B cell (primary cell): ENCODE measurements at places on chromosomes 2 and 18. TPM values are rescaled to one million over a fixed set of nuclear protein-coding genes. Genes with fewer than 3 reads are reported as not detected.

Gene ARHGAP15
- 187 and 198 TPM in 2 replicates for total RNA-seq

DNA sequence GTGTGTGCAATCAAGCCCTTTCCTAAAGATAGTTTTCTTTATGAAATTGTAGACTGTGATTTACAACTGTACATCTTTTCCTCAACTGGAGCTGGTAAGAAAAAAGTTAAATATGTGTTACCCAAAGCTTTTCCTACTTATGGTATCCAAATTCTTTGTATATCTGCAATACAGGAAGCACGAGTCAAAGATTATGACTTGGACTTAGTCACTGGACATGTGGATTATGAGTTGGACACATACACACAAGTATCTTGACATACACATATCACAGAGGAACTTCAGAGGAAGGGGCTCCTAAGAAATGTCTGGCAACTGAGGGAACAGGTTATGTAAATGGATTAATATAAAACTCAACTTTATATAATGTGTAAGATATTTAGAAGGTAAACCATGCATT lies 35.2 kb downstream of the PRELID3A start:
- H3K4me3 ChIP-seq, result no peak overlapping the region
- H3K27ac ChIP-seq, result no peak overlapping the region
- no peaks in the 10 kb centered on the region for H3K4me1 ChIP-seq
- H3K36me3 ChIP-seq, result no peaks in the 10 kb centered on the region
- no peak for DNase-seq
- no peaks in the 10 kb centered on the region for H3K27me3 ChIP-seq

DNA sequence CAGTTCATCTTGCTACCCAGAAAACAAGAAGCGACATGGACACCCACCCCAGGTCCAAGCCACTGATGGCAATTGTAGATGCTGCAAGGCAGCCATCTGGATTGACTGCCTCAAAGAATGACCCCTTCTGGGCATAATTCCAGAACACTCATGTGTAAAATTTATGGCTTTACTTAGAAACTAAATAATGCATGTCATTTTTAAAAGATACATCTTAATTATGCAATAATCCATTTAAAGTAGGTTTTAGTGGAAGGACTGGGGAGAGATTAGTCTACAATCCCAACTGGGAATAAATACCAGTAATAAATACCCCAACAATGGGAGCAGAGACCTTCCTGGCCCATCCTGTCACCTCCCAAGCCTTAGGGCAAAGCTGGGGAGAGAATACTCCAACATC lies 247.7 kb downstream of the SS18 start:
- peaks cover 3% of the 10 kb centered on the region for H3K27me3 ChIP-seq
- no peaks in the 10 kb centered on the region for H3K4me1 ChIP-seq
- no peak for DNase-seq
- no peak overlapping the region for H3K27ac ChIP-seq
- H3K4me3 ChIP-seq, result no peak overlapping the region
- no peaks in the 10 kb centered on the region for H3K36me3 ChIP-seq

Gene TXNDC9
- 21.7 and 27.1 TPM in 2 replicates for total RNA-seq

GRCh38 chr18:36112302-36112701 lies 16.8 kb downstream of the SLC39A6 start:
- no peaks in the 10 kb centered on the region for H3K4me1 ChIP-seq
- peaks cover 56% of the 10 kb centered on the region for H3K36me3 ChIP-seq
- DNase-seq, result no peak
- H3K4me3 ChIP-seq, result no peak overlapping the region

- no peak overlapping the region for H3K27ac ChIP-seq
- H3K36me3 ChIP-seq, result no peaks in the 10 kb centered on the region
- H3K4me3 ChIP-seq, result no peak overlapping the region
- no peaks in the 10 kb centered on the region for H3K4me1 ChIP-seq
- no peaks in the 10 kb centered on the region for H3K27me3 ChIP-seq
Measured at GRCh38 chr2:236813766-236814165, 244.1 kb downstream of the ACKR3 start.

- peaks cover 5% of the 10 kb centered on the region for H3K27me3 ChIP-seq
- no peak overlapping the region for H3K27ac ChIP-seq
- no peak for DNase-seq
Measured at GRCh38 chr2:120401275-120402066, 55.5 kb downstream of the INHBB start.

Gene CYBRD1
- total RNA-seq, result not detected in 2 replicates

- no peak overlapping the region for H3K27ac ChIP-seq
- no peaks in the 10 kb centered on the region for H3K27me3 ChIP-seq
- no peak overlapping the region for H3K4me3 ChIP-seq
- DNase-seq, result no peak
- no peaks in the 10 kb centered on the region for H3K4me1 ChIP-seq
- peaks cover 5% of the 10 kb centered on the region for H3K36me3 ChIP-seq
Measured at GRCh38 chr2:135093193-135093592, 41.1 kb downstream of the RAB3GAP1 start.

Gene ALPG
- not detected in 2 replicates for total RNA-seq

Gene LOXL3
- 0.66 and 1.2 TPM in 2 replicates for total RNA-seq

Gene RAMP1
- 12.4 and 15.7 TPM in 2 replicates for total RNA-seq

DNA sequence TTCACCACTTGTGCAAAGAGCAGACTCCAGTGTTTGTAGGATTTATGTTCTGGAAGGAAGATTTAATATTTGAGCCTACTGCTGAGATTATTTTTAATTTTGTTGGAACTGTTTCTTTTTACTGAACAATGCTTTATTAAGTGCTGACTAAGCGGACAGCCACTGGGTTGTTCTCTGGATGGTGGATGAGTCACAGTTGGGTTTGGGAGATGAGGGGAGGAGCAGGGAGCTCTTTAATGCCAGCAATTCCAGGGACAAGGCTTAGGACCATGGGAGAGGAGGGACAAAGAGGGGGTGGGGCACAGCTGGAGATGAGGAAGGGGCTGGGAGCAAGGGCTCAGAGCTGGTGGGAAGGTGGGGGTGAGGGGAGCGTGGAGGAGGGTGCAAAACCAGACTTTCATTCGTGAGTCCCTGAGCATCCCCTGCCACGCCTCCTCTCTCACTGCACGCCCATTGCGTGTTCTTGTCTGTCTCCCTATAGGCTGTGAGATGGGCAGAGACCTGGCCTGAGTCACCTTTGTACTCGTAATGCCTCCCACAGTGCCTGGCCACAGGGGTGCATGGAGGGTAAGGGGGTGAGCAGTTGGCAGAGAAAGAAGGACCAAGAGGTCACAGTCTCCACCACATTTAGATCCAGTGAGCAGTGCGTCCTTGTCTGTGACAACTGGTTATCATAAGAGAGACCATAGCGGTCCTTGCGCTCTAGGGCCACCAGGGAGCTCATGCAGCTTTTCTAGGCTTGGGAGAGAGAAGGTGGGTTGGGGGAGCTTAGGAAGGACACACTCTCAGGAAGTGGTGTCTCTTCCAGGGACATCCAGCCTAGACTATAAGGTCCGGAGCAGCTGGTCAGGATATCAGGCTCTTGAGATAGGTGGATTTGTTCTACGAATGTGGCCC lies 18.4 kb downstream of the SLC4A3 start:
- no peak overlapping the region for H3K4me3 ChIP-seq
- no peaks in the 10 kb centered on the region for H3K36me3 ChIP-seq
- peaks cover 52% of the 10 kb centered on the region for H3K27me3 ChIP-seq
- peaks cover 17% of the 10 kb centered on the region for H3K4me1 ChIP-seq

Gene MRO
- not detected in 2 replicates for total RNA-seq

DNA sequence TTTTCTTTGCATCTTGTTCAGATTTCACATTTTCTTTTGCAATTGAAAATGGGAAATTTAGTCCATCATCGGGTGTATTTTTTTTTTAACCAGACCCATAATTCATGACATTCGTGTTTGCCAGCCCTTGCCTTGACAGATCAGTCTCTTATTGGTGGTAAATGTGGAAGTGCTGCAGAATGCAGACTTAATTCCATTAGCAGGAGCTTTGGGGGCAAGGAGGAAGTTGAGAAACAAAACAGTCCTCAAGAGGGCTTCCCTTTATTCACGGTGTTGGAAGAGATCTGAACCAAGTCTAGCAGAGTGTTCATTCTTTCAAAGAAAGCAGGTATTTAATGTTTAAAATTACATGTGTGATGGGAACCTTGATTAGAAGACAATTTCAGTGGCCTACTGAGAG lies 16.6 kb upstream of the RPE start:
- no peaks in the 10 kb centered on the region for H3K36me3 ChIP-seq
- H3K4me1 ChIP-seq, result no peaks in the 10 kb centered on the region
- no peak overlapping the region for H3K4me3 ChIP-seq
- peaks cover 9% of the 10 kb centered on the region for H3K27me3 ChIP-seq
- H3K27ac ChIP-seq, result no peak overlapping the region
- DNase-seq, result no peak

DNA sequence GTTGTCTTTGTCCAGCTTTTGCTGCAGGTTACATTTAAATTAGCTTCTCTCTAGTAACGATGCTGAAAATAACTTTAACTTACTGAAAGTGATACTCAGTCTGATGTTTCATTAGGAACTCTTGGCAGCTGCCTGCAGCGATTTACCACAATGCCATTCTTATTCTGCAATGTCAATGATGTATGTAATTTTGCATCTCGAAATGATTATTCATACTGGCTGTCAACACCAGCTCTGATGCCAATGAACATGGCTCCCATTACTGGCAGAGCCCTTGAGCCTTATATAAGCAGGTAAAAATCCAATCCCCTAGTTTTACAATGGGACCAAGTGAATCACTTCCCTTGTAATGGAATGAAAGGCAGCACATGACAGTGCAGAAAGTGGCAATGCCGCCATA lies 16.3 kb upstream of the MFF start:
- H3K36me3 ChIP-seq, result peaks cover 6% of the 10 kb centered on the region
- H3K4me3 ChIP-seq, result no peak overlapping the region
- no peaks in the 10 kb centered on the region for H3K4me1 ChIP-seq
- H3K27me3 ChIP-seq, result no peaks in the 10 kb centered on the region
- no peak for DNase-seq

GRCh38 chr2:219497495-219498279 lies 1.0 kb upstream of the GMPPA start:
- peak; percentile 48 for DNase-seq
- H3K4me3 ChIP-seq, result peak overlapping the region; percentile 87

- no peak for DNase-seq
- H3K4me1 ChIP-seq, result no peaks in the 10 kb centered on the region
- no peak overlapping the region for H3K4me3 ChIP-seq
Measured at GRCh38 chr2:174051741-174052583, 86.8 kb upstream of the SP3 start.

- no peaks in the 10 kb centered on the region for H3K27me3 ChIP-seq
- no peak overlapping the region for H3K4me3 ChIP-seq
- H3K27ac ChIP-seq, result no peak overlapping the region
- no peak for DNase-seq
Measured at GRCh38 chr18:14927701-14928100, 179.7 kb downstream of the ANKRD30B start.

Gene CHAC2
- total RNA-seq, result 2.1 and 3.2 TPM in 2 replicates

Gene PXDN
- total RNA-seq, result 1.4 TPM in 2 replicates

- no peak overlapping the region for H3K4me3 ChIP-seq
- no peaks in the 10 kb centered on the region for H3K36me3 ChIP-seq
- no peaks in the 10 kb centered on the region for H3K27me3 ChIP-seq
- H3K27ac ChIP-seq, result no peak overlapping the region
Measured at GRCh38 chr18:76463358-76463757, 31.7 kb downstream of the ZNF516 start.

GRCh38 chr2:134123332-134123731 lies 130.5 kb upstream of the MGAT5 start:
- H3K4me1 ChIP-seq, result peaks cover 78% of the 10 kb centered on the region
- no peak overlapping the region for H3K4me3 ChIP-seq
- H3K27ac ChIP-seq, result peak overlapping the region; percentile 51
- no peaks in the 10 kb centered on the region for H3K27me3 ChIP-seq
- no peak for DNase-seq

DNA sequence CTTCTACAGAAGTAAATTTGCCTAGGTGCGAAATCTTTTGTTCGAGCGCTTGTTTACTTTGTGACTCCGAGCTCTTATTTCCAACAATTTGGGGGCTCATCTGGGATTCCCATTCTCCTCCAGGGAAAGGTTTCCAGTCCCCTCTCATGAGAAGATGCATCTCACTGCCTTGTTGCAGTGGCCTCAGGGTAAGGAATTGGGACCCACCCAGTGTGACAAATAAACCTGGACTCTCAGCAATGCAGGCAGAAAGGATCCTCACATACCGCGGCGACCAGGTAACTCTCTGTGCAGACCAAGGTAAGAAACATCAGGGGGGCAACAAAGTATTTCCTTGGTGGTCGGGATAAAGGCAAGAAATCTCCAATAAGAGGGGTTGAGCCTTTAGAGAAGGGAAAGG lies 1169.3 kb downstream of the DSC3 start:
- H3K4me3 ChIP-seq, result no peak overlapping the region
- H3K27me3 ChIP-seq, result no peaks in the 10 kb centered on the region
- no peak overlapping the region for H3K27ac ChIP-seq
- no peaks in the 10 kb centered on the region for H3K36me3 ChIP-seq
